ENCODE measurements at places on chromosomes 5 and 9. TPM values are rescaled to one million over a fixed set of nuclear protein-coding genes. Genes with fewer than 3 reads are reported as not detected.

DNA sequence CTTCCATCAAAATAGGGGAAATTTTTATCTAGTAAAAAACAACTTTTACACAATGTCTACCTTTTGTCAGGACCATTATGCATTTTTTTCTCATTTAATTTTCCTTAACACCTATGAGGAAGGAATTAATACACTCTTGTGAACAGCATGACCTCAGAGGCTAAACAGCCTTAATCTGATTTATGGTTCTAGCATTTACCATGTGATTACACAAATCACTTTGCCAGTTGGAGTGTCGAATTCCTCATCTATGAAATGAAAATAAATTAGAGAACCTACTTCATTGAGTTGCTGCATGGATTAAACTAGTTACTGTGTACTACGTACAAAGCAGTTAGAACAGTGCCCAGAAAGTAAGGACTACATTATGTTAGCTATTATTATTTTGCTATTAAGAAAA lies 187.7 kb upstream of the MPDZ start:
- H3K27me3 ChIP-seq = no peaks in the 10 kb centered on the region
- DNase-seq = no peak
- H3K4me3 ChIP-seq = no peak overlapping the region
- no peak overlapping the region for H3K27ac ChIP-seq
- no peaks in the 10 kb centered on the region for H3K4me1 ChIP-seq

GRCh38 chr9:83315649-83316048 lies 222.6 kb downstream of the FRMD3 start:
- no peak for DNase-seq
- no peaks in the 10 kb centered on the region for H3K36me3 ChIP-seq
- no peak overlapping the region for H3K4me3 ChIP-seq
- H3K27me3 ChIP-seq = no peaks in the 10 kb centered on the region

Gene WNK2
- total RNA-seq = 173 TPM

DNA sequence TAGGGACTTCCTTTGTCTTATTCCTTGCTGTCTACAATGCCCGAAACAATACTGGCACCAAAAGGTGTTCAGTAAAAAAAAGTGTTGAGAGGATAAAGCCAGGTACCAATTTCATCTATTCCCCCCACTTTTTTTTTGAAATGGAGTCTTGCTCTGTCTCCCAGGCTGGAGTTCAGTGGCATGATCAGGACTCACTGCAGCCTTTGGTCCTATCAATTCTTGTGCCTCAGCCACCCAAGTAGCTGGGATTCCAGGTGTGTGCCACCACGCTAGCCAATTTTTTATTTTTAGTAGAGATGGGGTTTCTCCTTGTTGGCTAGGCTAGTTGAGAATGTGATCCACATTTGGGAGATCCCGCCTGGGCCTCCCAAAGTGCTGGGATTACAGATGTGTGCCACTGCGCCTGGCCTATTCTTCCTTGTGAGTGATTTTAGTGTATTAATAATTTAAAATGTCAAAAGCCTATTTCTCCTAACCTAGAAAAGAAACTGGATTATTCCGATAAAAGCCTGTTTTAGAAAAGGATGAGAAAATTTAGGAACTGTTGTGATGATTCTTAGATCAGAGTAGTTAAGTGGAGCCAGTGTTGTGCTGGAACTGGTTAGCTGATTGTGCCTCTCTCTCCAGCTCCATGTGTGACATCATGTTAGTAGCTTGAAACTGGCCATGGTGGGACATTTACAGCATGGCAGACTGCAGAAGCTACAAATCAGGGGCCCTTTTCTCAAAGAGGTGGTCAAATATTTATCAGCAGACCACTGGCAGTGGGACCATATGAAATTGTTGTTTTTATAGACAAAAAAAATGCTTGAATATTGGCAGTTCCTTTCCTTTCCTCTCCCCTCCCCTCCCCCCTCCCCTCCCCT lies 14.3 kb downstream of the CDC42SE2 start:
- no peak overlapping the region for H3K4me3 ChIP-seq
- H3K27ac ChIP-seq = peak overlapping the region; percentile 42
- H3K27me3 ChIP-seq = no peaks in the 10 kb centered on the region
- no peaks in the 10 kb centered on the region for H3K36me3 ChIP-seq

- H3K36me3 ChIP-seq = no peaks in the 10 kb centered on the region
- no peak overlapping the region for H3K4me3 ChIP-seq
- DNase-seq = no peak
These were observed 116.1 kb upstream of the SPOCK1 start for GRCh38 chr5:137615171-137615775.

Gene PDLIM7
- total RNA-seq = 7.3 TPM

Gene ZDHHC21
- total RNA-seq = 67.6 TPM
